Activated CD8-positive, alpha-beta memory T cell treated with anti-CD3 and anti-CD28 coated beads, Interleukin-2, amount 50 U/mL, for 4 hours (primary cell): ENCODE measurements at places on chromosomes 1 and 21.

- no peak for DNase-seq
Measured at GRCh38 chr1:86084998-86085397, 71.6 kb downstream of the COL24A1 start.

DNA sequence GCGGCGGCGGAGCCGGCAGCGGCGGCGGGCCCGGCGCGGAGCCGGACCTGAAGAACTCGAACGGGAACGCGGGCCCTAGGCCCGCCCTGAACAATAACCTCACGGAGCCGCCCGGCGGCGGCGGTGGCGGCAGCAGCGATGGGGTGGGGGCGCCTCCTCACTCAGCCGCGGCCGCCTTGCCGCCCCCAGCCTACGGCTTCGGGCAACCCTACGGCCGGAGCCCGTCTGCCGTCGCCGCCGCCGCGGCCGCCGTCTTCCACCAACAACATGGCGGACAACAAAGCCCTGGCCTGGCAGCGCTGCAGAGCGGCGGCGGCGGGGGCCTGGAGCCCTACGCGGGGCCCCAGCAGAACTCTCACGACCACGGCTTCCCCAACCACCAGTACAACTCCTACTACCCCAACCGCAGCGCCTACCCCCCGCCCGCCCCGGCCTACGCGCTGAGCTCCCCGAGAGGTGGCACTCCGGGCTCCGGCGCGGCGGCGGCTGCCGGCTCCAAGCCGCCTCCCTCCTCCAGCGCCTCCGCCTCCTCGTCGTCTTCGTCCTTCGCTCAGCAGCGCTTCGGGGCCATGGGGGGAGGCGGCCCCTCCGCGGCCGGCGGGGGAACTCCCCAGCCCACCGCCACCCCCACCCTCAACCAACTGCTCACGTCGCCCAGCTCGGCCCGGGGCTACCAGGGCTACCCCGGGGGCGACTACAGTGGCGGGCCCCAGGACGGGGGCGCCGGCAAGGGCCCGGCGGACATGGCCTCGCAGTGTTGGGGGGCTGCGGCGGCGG, 1.0 kb downstream of the ARID1A start:
- DNase-seq, result peak; percentile 84

GRCh38 chr1:7943251-7943650, 2.6 kb upstream of the TNFRSF9 start:
- no peak for DNase-seq

GRCh38 chr1:181057079-181057478, 23.3 kb downstream of the MR1 start:
- DNase-seq, result no peak

- no peak for DNase-seq
Measured at GRCh38 chr1:244322181-244322580, 129.5 kb downstream of the ADSS2 start.

GRCh38 chr21:34857122-34857713, 188.4 kb downstream of the CLIC6 start:
- DNase-seq, result no peak

GRCh38 chr1:113734357-113735055, 24.8 kb downstream of the PHTF1 start:
- DNase-seq, result no peak

DNA sequence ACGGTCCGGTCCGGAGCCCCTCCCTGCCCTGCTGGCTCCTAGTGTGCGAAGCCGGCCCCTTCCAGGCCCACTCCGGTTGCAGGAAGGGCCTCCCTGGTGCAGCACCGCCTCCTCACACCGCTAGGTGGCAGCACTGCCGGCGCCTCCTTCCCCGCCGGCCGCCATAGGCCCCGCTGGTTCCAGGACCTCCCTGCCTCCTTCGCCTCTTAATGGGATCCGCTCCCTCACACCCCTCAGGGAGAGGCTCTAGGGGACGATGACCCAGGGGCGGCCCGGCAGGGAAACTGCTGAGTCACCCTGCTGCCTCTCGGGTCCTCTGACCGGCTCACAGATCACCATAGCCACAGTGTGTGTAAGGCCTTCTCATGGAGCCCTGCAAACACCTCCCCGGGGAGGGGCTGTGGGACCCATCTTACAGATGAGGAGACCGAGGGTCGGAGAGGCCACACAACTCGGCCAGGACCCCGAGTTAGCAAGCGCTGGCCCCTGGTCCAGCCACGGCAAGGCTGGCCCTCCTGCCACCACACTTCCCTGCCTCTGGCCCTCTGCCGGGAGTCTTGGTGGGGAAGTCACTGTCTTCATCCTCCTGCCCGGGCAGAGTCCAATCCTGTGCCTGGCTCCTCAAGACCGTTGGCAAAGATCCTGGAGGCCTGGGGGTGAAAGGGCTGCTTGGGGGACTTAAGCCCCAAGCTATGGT, 1.6 kb upstream of the AJAP1 start:
- DNase-seq, result peak; percentile 62
